Renal cortical epithelial cell (primary cell): ENCODE measurements at places on chromosomes 11 and 22.
A peak's percentile ranks its signal among the peaks of the same experiment; 100 is the strongest.

DNA sequence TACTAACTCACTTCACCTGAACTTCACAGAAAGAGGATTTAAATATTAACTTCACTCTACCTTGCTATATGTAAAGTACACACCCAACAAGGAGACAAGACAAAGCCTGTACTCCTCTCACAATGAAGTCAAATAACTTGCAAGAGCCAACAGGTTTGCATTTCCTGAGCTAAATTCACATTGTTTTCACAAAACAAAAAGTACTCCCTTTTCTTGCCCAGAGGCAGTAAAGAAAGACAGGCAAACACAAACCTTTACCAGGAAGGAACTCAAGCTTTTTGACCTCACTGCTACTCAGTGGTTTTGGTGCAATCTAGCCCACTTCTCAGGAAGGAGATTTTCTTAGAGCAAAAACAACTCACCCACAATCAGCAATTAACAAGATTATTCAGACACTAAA lies 15.7 kb downstream of the USP28 start:
- peak; percentile 49 for DNase-seq

DNA sequence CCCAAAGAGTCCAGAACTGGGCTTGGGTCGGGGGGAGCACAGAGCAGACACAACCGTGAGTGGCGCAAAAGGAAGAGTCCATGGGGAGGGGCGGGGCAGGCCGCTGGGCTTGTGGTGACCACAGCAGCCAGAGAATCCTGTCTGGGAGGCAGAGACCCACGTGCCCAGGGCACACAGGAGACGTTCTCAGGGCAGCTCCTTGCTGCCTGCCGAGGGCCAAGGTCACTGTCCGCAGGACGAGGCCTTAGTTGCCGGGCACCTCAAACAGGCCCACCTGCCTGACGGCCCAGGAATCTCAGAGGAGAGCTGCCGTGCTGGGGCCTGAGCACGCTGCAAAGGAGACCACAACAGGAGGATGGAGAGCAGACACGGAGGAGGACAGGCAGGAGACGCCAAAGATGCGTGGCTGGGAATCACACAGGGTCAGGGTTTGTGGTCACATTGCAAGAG lies 87.8 kb downstream of the MYEOV start:
- no peak for DNase-seq

GRCh38 chr11:106344966-106345365 lies 267.5 kb downstream of the AASDHPPT start:
- DNase-seq = no peak

GRCh38 chr11:133545199-133545803 lies 13.0 kb upstream of the OPCML start:
- no peak for DNase-seq

DNA sequence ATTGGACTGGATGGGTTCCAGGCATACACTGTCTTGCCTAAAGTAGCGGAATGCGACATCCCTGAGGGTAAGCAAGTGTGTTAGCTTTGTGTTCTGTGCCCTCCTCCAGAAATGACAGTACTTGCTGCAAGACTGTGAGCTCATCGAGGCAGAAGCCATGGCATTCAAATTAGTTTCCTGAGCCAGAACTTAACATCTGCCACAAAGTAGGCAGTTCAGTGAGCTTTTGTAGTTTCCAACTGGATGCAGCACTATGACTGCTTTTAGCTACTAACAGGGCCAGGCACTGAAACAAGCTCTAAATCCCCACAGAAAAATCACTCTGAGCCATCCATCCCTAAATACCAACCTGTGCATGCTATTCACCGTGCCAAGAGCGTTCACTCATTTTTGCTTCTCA lies 1.2 kb upstream of the FAR1 start:
- DNase-seq = no peak

DNA sequence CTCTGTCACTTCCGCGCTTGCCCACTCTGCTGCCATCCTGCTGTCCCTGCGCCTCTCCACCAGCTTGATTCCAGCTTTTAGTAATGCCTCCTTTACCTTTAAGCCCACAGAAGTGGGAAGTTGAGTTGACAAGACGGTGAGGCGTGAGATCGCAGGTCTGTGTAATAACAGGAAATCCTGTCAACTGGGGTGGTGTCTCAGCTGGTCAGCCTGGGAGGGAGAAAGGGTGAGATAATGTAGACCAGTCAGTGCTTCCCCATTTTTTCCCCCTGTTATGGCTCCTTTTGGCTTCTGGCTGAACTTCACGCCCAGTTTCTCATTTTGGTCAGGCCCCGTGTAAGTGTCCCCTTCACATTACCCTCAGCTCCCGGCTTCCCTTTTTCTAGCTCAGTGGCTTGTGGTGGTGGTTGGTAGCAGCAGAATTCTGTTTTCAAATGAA lies 98.9 kb downstream of the TRAF6 start:
- DNase-seq = no peak

- DNase-seq = no peak
Observed at GRCh38 chr11:70747285-70747684, 349.0 kb downstream of the CTTN start.

- no peak for DNase-seq
Observed at GRCh38 chr11:77410076-77410827, 63.6 kb downstream of the PAK1 start.

DNA sequence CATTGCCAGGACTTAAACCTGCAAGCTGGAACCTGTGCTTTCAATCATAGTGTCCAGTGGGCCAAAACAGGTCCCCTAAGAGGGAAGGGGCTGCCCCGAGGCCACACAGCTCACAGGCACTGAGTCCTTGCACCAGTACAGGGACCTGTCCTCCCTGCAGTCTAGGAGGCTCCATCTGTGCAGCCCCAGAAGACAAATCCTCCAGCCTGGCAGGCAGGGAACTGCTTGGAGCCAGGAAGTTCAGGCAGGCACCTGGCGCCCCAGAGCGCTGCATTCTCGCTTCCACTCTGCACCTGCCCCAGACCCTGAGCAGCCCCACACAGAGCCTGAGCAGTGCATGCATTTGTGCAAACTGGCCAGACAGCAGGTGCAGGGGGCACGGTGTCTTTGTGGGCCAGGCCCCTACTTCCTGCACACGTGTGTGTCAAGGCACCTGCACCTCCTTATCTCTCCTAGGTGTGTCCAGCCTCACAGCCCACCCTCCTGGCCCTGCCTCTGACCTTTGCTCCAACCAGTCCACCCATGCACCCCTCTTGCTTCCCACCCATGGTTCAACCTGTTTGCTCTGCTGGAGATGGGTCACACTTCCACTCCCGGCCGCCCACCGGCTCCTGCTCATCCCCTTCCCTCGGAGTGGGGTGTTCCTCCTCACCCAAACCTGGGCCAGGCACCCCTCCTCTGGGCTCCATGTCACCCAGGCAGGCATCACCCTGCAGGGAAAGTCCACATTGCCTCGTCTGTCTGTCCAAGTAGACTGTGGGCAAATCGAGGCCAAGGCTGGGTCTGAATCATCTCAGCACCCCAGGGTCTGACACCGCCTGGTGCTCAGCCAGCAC lies 19.0 kb downstream of the LINC01488 start:
- no peak for DNase-seq

- no peak for DNase-seq
Observed at GRCh38 chr11:111155021-111155420, 90.5 kb upstream of the POU2AF2 start.

DNA sequence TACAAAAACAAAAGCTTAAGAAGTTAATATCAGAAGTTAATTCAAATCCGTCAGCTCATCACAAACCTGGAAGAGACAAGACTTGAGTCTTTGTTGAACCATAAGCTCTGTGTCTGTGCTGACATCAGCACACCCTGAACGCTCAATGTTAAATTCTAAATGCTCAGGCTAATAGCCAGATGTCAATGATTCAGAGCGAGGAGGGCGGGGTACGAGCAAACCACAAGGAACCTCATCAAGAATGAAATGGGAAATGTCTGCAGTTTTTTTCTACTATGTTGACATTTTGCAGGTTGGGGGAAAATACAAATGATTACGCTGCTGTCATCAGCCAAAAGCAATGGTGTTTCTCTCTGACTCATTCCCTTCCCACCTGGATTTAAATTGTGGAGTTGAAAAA lies 1057.2 kb downstream of the NTM start:
- DNase-seq = no peak

GRCh38 chr11:45541693-45542434 lies 123.6 kb downstream of the CHST1 start:
- DNase-seq = no peak

GRCh38 chr11:84408946-84409411 lies 1122.8 kb upstream of the CCDC90B start:
- peak; percentile 70 for DNase-seq

DNA sequence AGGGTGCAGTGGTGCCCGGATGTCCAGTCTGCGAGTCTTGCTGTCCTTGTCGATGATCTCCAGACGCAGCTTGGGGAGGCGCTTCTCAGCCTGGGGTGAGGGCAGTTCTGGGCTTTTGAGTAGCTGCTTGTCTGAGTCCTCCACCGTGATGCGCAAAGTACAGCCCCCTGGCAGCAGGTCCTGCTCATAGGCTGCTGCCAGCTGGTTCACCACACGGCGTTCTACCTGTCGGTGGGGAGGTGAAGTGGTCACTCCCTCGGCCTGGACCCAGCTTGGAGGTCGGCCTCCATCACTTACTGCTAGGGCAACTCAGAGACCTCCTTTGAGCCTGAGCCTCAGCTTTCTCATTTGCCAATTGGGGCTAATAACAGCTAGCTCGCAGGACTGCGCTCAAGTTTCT lies 49.4 kb upstream of the PHOX2A start:
- DNase-seq = no peak

GRCh38 chr22:20128902-20129746 lies 2.5 kb upstream of the ZDHHC8 start:
- DNase-seq = no peak

DNA sequence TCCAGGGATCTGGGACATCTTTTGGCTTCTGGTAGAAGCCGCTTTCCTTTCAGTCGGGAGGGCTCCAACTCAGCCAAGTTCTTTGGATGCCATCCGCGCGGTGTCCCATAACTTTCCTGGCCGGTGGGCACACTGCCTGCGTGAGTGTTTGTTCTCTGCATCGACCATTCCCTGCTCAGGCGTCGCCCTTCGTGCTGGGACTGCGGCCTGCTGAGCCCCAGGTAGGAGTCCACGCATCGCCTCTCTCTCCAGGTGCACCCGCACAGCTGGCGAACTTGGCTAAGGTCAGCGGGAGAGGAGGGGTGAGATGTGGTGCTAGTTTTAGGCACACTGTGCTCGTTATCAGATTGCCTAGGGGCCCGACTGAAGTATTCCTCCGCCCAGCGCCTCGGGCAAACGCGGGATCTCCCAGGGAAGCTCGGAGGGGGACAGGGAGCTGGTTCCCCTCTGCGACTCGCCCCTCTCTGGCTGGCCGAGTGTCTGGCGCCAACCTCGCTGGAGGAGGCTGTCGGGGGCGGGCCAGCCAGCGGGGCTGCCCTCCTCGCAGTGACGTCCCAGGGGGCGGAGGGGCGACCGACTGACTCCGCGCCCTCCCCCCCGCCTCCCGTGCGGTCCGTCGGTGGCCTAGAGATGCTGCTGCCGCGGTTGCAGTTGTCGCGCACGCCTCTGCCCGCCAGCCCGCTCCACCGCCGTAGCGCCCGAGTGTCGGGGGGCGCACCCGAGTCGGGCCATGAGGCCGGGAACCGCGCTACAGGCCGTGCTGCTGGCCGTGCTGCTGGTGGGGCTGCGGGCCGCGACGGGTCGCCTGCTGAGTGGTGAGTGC lies at the start of gene LAYN:
LAYN (plus strand) TSS at position 607 of the 823 bp plus-strand sequence; CDS start at position 731, 124 bp downstream.
- DNase-seq = no peak

- no peak for DNase-seq
Observed at GRCh38 chr22:35684270-35684700, 33.4 kb upstream of the APOL5 start.
